ENCODE measurements at places on chromosomes 3 and 15.

DNA sequence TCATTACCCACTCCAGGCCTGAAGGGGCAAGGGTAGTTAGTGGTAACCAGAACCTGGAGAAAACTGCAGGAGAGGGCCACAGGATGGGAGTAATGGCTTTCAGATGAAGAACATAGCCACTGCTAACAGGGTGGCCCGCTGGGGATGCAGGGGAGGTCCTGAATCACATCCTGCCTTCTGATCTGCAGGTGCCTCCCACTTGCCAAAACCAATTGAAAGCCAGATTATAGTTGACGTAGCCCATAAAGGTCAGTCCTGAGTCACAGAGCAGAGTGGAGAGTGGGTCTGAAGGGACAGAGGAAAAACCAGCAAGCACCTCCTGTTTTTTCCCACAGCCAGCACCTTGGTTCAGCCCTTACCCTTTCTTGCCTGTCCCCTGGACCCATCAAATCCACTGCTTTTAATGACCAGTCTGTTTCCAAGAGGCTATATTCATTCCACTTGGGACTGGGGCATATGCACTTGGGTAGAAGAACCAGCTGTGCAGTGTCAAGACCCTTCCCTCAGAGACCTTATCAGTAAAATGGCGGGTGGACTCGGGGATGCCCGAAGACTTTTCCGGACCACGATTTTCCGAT is 646 bp upstream of the SLC35G2 start:
- no peak for DNase-seq

DNA sequence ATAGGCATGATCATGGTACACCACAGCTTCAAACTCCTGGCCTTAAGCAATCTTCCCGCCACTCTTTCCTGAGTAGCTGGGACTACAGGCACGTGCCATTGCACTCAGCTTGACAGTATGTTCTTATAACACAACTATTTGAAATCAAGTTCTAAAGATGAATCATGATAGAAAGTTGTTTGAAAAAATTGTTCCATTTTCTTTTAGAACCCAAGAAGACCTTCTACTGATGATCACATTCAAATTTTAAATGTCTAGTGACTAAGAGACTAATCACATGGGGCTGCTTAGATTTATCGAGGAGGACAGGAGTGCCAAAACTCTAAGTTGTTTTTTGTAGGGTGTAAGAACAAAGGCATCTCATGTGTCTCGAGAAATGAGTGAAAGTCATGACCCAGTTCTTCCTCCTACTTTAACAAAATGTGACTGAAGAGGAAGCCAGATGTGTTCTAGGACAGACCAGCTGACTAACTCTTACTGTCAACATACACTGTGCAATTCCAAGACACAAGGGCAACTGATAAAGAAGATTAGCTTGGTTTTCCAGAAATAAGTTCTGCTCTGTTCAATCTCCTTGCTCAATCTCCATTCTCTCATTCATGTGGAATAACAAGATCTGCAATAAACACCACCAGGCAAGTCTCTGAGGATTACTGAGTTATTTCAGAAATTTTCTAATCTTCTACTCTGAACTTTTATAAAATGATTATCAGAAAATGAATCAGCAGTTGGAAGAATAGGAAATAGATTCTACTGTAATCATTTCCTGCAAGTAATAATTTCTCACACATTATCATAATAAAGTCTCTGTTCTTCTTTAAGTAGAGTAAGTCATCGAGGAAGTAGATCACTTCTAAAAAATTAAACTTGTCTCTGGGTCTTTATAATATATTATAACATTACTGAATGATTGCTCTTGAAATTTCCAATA is 122.6 kb upstream of the CCNL1 start:
- no peak for DNase-seq

GRCh38 chr3:45003859-45004258 is 22.2 kb upstream of the CLEC3B start:
- DNase-seq: no peak

- no peak for DNase-seq
These were observed 254.2 kb downstream of the ZBTB20 start for GRCh38 chr3:114892880-114893279.

DNA sequence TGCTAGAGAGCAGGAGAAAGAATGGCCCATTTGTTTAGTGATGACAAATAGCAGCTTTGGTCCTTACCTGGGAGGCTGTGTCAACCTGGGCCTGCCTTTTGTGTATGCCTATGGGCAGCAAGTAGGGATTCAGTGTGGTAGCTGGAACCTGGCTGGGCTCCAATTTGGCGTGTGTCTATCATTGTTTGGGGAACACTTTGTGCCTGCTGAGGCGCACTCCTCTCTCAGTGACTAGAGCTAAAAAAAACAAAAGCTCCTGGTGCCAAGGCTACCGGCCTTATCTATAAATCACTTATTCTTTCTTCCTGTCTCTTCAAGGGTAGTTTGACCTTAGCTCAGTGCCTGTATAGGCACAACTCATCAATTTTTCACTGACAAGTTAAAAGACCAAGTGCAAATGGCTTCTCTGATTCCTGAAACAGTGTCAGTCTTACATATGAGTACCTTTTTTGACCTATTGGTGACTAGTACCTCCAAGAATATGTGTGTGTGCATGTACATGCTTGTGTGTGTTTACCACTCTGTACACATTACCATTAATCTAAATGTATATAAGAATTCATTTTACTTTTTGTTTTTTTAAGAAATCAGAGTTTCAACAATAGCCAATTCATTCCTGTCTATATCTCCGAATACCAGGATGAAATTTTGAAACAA is 54.6 kb downstream of the GMNC start:
- no peak for DNase-seq

- DNase-seq: no peak
These were observed 653 bp downstream of the MYO5C start for GRCh38 chr15:52294881-52295420.

- DNase-seq: no peak
These were observed 265.6 kb upstream of the ATP11B start for GRCh38 chr3:182527745-182528144.

- DNase-seq: no peak
These were observed 51.7 kb upstream of the TSPAN3 start for GRCh38 chr15:77122576-77122975.

DNA sequence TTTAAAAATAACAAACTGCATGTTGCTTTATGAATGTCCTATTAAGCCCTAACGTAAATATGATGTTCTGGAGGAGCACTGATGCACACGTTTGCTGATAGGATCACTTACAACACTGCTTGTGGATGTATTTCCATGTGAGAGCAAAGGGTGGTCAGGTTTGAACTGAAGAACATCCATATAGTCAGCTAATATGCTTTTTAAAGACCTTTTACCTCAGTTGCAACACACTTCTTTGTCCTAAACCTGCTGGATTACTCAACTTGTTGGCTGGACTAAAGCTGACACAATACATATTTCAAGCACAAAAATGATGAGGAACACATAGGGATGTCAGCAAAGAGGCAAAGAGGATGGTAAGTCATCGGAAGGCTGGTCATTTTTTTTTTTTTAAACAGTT is 186.6 kb downstream of the TIGIT start:
- no peak for DNase-seq

- DNase-seq: no peak
These were observed 68.9 kb upstream of the PPP2R3A start for GRCh38 chr3:135896613-135897012.

DNA sequence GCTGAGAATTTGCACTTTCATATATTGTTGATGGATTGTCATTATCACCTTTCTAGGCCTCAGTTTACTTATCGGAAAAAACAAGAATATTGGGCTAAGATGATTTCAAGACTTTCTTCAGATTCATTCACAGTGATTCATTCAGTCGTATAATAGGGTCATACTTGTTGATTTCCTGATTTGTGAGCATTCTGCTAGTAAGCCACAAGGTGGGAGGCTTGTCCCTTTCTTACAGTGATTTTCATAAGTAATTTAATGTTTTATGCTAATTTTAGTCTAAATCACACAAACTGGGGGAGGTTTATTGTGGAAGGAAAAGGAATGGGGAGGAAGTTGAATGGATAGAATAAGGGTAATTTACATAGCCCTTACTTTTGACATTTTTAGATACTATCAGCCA is 126.8 kb upstream of the GOLGA6L4 start:
- DNase-seq: no peak

GRCh38 chr3:192850451-192850981 is 67.1 kb downstream of the MB21D2 start:
- DNase-seq: peak; percentile 9
